Glutamatergic neuron (in vitro differentiated cells): ENCODE measurements at places on chromosomes 2 and 18.

GRCh38 chr2:231615058-231615671 is 22.5 kb downstream of the TEX44 start:
- no peak for DNase-seq

GRCh38 chr18:41814651-41815050 is 140.4 kb upstream of the PIK3C3 start:
- no peak for DNase-seq

GRCh38 chr2:224689539-224689938 is 26.6 kb downstream of the CCDC195 start:
- DNase-seq: no peak

DNA sequence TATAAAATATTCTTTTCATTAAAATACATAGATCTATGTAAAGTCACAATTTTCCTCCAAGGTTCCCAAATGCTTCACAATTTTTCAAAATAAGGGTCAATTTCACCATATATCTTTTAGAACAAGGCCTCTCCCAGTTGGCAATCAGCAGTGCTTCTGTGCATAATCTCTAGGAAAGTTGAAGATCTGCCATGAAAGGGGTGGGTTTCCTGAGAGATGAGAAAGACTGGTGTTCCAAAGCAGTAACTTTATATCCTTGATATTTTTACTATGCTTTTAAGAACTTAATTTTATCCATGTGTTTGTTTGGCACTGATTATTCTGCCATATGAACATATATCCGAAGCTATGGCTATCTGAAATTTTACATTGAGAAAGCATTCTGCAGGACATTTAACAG is 199.4 kb upstream of the CYP26B1 start:
- DNase-seq: no peak

DNA sequence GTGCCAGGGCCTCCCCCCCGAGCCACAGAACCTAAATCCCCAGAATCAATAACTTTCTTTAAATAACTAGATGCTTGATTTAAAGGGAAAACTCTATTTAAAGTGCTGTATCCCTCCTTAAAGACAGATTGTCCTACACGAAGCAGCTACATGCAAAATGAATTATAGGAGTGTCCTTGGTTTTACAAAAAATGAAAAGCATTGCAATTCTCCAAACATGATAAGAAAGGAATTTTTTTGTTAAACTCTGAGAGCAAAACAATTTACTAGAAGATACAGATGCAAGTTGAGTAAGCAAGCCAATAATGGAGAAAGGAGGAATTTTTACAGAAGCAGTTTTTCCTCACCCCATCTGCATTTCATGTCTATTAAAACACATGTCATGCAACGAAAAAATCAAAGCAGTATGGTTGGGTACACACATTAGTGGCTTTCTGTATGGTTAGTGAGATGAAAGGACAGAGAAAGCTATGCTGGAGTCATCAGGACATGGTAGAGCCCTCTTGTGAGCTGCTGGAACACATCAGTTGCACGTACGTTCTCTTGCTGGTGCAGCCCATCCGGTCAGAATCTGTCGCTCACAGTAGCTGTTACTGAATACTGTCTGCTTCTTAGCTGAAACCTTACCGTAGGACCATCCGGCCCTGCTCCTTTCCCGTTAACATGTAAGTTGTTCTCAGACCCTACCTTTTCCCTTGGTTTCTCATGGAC is 25.9 kb upstream of the STEAP3 start:
- DNase-seq: no peak

DNA sequence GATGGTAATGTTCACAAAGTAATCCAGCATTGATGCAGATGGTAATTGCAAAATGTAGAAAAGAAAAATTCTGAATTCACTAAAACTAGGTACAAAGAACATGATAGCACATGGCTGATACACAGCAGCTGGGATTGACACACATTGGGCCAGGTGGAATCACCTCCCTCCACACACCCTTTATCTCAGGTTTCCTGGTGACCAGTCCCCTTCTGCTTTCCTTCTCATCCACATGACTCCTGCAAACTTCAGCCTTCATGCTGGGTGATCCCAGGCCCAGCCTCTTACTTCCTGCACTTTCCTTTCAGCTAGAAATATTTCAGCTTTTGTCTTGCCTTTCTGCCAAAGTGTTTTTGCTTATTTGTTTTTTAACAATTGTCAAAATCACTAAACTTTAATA is 246.9 kb downstream of the LNPK start:
- no peak for DNase-seq

GRCh38 chr2:201972621-201973255 is 60.9 kb upstream of the FZD7 start:
- no peak for DNase-seq

DNA sequence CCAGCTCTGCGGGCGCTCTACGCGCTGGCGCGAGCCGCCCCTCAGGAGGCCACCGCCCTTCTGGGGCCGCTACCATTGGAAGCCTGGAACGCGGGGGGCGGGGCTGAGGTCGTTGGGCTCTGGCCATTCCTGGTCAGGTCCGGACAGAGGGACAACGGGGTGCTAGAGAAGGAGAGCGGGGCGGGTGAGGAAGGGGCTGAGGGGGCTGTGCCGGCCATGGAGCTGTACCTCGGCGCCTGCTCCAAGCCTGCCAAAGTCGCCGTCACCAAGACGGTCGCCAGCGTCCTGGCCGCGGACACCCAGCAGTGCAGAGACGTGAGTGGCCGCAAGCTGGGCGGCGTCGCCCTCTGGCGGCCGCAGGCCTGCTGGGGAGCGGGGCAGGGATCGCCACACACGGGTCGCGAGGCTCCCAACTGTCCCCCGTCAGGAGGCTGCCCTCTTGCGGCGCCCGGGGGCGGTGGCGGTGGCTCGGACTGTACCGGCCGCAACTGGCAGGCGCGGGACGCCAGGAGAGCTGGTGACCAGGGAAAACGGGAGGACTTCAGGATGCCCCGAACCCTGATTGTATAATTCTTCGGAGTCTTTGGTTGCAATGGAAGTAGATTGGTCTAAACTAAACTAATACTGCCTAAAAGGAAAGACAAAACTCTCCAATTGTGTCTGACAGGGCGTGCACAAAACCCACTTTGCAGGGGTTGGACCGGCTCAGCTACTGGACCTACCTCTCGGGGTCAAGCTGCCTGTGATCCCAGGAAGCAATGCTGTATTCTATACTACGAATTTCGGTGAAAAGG is at the start of gene FSIP2:
TSS of gene FSIP2 (plus strand) at position 126 of the 794 bp plus-strand sequence. CDS start at position 217, 91 bp downstream.
- peak; percentile 96 for DNase-seq

GRCh38 chr2:65343386-65343785 is 89.0 kb downstream of the SPRED2 start:
- DNase-seq: no peak
